Esophagus squamous epithelium (tissue), 5 donors: ENCODE measurements at places on chromosomes 13 and 19. TPM values are rescaled to one million over a fixed set of nuclear protein-coding genes. Genes with fewer than 3 reads are reported as not detected.

APOE gene
- total RNA-seq = 141 TPM

FSD1 gene
- total RNA-seq = not detected

C19orf73 gene
- 7.4 TPM for total RNA-seq

SLC17A7 gene
- total RNA-seq = 0.15 TPM

MIDN gene
- total RNA-seq = 65.0 TPM

ZNF723 gene
- not detected for total RNA-seq

ACTMAP gene
- total RNA-seq = 2.1 TPM

DNA sequence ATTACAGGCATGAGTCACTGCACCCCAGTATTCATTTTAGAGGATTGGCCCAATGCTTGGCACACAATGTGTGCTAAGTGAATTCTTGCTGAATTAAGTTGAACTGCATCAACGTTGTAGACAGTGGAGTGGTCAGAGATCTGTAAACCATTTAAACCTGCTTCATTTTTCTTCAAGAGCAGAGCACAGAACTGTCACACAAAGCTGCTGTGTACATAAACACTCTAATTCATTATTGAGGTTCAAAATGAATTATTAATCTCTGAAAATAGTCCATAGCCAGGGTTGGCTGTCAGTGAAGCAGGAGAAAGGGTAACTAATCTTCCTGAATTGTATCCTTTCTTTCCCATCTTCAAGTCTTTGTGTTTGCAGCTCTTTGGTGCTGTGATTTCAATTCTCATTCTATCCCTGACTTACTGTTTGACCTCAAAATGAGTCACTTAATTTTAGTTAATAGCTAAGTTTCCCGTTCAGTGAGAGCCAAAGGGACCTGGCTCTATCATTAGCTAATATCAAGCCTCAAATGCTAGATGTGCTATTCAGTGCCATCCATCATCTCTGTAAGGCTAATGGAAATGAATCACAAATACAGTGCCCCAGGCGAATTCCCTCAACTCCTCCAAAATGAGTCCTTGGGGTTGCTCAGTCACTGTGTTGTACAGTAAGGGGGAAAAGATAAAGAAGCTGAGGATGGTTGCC is 77.0 kb upstream of the TSC22D1 start:
- no peak overlapping the region for H3K4me3 ChIP-seq
- H3K27ac ChIP-seq = no peak overlapping the region
- no peak for DNase-seq
- no peaks in the 10 kb centered on the region for H3K36me3 ChIP-seq
- H3K27me3 ChIP-seq = no peaks in the 10 kb centered on the region

- no peak overlapping the region for H3K4me3 ChIP-seq
- DNase-seq = no peak
- peak overlapping the region; percentile 25 for H3K27ac ChIP-seq
- no peaks in the 10 kb centered on the region for H3K27me3 ChIP-seq
- no peaks in the 10 kb centered on the region for H3K4me1 ChIP-seq
Observed at GRCh38 chr13:73656863-73657262, 477.3 kb downstream of the KLF12 start.

- no peaks in the 10 kb centered on the region for H3K27me3 ChIP-seq
- no peaks in the 10 kb centered on the region for H3K4me1 ChIP-seq
- H3K36me3 ChIP-seq = no peaks in the 10 kb centered on the region
- H3K4me3 ChIP-seq = no peak overlapping the region
- no peak overlapping the region for H3K27ac ChIP-seq
Observed at GRCh38 chr19:54339646-54340358, 840 bp upstream of the LILRA4 start.

DNA sequence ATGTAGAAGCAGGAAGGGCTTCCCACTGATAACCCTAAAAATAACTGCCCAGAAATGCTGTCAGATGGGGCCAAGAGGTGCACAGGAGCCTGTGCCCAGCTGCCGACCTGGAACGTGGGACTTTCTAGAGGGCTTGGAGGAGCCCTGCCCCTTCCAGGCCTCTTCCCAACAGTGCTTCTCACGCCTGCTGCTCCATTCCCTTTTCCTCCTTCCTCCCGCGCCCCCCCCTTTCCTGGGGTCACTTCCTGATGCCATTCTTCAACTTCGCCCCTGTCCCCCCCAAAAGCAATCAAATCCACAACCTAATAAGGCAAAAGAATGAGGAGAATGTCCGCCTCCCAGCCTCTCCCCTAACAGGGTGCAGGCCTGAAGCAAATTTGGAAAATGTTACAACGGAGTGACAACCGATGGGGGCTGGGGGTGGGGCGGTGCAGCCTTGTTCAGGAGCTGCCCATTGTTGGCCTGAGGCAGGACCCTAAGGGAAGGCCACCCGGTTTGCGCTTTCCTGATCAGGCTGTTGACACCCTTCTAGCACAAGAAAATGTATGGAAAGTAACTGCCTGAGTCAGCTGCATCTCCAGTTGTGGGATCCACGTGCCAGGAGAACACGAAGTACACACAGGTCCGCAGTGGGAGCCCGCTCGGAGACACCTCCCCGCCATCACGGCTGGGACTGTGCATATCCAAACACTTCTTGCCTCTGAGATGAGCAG is 18.7 kb downstream of the ACTN4 start:
- DNase-seq = no peak
- peaks cover 100% of the 10 kb centered on the region for H3K4me1 ChIP-seq
- peaks cover 4% of the 10 kb centered on the region for H3K36me3 ChIP-seq
- H3K27ac ChIP-seq = peak overlapping the region; percentile 99
- peak overlapping the region; percentile 29 for H3K4me3 ChIP-seq

DNA sequence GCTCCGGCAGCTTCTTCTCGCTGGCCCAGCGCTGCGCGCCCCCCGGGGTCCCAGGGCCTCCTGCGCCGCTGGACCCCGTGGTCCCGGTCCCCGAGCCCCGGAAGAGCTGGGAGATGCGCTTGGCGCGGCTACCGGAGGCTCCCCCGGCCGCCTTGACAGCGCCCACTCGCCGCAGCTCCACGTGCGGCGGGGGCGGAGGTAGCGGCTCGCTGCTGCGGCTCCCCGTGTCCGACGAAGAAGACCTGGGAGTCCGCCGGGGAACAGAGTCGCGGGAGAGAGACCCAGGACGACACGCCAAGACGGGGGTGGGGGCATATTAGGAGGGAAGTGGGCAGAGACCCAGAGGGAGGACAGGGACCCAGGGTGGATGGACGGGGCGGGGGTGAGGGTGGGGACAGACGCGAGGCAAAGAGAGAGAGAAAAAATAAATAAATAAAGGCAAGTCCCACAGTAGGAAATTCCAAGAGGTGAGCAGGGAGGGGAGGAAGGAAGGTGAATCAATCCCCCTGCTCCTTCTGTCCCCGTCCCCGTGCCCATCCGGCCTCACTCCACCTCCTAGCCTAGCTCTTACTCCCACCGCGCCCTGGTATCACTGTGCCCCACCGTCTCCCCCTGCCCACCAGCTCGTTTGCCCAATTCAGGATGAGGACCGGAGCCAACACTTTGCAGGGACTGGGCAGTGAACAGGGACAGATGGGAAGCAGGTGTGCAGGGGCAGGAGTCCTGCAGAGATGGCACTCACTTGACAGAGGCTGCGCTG is 826 bp downstream of the RASIP1 start:
- peak overlapping the region; percentile 87 for H3K27ac ChIP-seq
- DNase-seq = no peak
- H3K4me3 ChIP-seq = peak overlapping the region; percentile 69
- no peaks in the 10 kb centered on the region for H3K27me3 ChIP-seq
- no peaks in the 10 kb centered on the region for H3K36me3 ChIP-seq

GRCh38 chr19:51471527-51471926 is 6.8 kb upstream of the CEACAM18 start:
- DNase-seq = no peak
- H3K27me3 ChIP-seq = peaks cover 41% of the 10 kb centered on the region
- no peaks in the 10 kb centered on the region for H3K36me3 ChIP-seq
- H3K4me3 ChIP-seq = no peak overlapping the region
- H3K4me1 ChIP-seq = no peaks in the 10 kb centered on the region
- no peak overlapping the region for H3K27ac ChIP-seq

- H3K36me3 ChIP-seq = no peaks in the 10 kb centered on the region
- no peak for DNase-seq
- no peaks in the 10 kb centered on the region for H3K4me1 ChIP-seq
- no peaks in the 10 kb centered on the region for H3K27me3 ChIP-seq
- no peak overlapping the region for H3K27ac ChIP-seq
- no peak overlapping the region for H3K4me3 ChIP-seq
Observed at GRCh38 chr13:34681405-34681955, 260.6 kb upstream of the NBEA start.

DNA sequence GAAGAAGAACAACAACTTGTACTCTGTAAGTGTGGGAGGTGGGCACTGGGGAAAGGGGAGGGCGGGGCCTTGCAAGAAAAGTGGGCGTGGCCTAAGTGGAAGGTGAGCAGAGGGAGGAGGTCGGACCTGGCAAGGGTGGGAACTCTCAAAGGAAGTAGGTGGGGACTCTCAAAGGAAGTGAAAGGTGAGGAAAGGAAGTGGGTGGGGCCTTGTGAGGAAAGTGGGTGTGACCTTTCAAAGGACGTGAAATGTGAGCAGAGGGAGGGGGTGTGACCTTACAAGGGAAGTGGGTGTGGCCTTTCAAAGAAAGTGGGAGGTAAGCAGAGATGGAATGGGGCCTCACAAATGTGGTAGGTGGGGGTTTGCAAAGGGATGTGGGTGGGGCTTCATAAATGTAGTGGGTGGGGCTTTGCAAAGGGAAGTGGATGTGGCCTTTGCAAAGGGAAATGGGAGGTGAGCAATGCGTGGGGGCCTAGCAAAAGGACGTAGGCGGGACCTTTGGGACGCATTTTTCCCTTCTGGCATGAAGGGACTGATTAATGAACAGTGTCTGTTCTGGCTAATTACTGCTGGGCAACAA is 25.9 kb downstream of the ACSBG2 start:
- H3K4me1 ChIP-seq = no peaks in the 10 kb centered on the region
- no peak overlapping the region for H3K4me3 ChIP-seq
- H3K27ac ChIP-seq = no peak overlapping the region

DNA sequence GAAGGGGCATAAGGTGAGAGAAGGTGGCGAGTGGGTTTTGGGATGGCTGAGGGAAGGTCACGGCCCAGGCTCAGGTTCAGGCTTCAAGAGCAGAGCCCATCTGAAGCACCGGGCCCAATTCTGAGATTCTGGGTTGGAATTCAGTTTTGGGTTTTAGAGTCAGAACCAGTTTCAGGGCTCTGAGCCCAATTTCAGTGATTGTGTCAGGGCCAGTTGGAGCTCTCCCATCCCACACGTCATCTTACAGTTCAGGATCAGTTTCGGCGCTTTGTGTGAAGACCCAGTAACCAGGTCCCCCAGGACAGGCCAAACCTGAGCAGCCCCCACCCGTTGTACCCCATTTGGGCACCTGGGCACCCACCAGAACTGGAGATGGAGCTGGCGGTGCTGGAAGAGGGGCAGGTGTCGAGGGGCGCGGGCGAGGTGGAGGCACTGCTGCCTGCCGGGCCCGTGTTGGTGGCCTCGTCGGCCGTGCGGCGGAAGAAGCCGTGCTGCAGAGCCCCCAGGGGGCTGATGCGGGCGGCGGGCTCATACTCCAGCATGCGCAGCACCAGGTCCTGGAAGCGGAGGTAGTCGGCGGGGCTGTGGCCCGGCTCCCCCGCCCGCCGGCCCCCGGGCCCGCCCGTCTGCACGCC is 7.5 kb downstream of the DYRK1B start:
- H3K27ac ChIP-seq = no peak overlapping the region
- no peaks in the 10 kb centered on the region for H3K27me3 ChIP-seq
- H3K4me1 ChIP-seq = peaks cover 6% of the 10 kb centered on the region
- DNase-seq = no peak
- H3K36me3 ChIP-seq = peaks cover 44% of the 10 kb centered on the region

DNA sequence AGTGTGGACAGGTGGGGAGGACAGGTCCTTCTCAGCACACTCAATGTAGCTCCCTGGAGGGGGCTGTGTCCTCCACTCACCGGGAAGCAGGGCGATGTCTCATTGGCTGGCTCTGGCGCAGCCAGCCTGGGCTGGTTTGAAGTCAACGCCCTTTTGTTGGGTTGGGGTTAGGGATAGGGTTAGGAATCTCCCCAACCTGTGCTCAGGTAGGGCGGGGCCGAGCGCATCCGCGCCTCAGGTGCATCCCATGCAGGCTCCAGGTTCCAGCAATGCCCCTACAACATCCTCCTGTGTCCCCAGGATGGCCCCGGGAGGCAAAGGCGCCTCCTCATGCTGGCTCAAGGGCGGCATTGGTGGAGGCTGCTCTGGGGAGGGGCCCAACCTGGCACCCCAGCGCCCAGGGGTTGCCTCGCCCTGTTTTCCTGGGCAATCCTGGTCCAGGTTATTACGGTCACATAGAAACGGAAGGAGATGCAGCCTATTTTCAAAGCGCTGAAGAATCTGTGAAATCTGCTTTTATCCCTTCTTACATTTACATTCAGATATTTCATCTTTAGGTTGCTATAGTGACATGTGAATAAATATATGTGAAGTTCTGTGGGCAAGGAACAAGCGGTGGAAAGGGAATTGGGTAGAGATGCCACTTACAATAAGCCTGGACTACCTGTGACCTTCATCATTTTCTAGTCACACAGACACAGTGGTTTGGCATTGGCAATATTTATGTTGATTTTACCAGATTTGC is 74.3 kb downstream of the TM9SF2 start:
- H3K4me3 ChIP-seq = no peak overlapping the region
- no peak overlapping the region for H3K27ac ChIP-seq
- H3K36me3 ChIP-seq = no peaks in the 10 kb centered on the region
- DNase-seq = no peak
- peaks cover 9% of the 10 kb centered on the region for H3K27me3 ChIP-seq

GRCh38 chr19:16516923-16517610 is 20.9 kb downstream of the C19orf44 start:
- H3K4me3 ChIP-seq = no peak overlapping the region
- H3K4me1 ChIP-seq = no peaks in the 10 kb centered on the region
- no peak overlapping the region for H3K27ac ChIP-seq
- peaks cover 43% of the 10 kb centered on the region for H3K36me3 ChIP-seq

DNA sequence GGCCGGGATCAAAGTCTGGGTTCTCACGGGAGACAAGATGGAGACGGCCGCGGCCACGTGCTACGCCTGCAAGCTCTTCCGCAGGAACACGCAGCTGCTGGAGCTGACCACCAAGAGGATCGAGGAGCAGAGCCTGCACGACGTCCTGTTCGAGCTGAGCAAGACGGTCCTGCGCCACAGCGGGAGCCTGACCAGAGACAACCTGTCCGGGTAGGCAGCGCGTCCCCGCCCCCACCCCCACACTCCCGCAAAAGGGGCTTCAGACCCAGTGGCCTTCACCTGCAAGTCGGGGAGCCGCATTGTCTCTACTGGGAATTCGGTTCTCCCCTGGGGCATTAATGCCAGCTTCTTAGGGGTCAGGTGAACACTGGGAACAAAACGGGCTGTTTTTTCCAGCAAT is 114.7 kb upstream of the MCF2L start:
- peaks cover 96% of the 10 kb centered on the region for H3K36me3 ChIP-seq
- DNase-seq = no peak
- H3K27me3 ChIP-seq = no peaks in the 10 kb centered on the region

DNA sequence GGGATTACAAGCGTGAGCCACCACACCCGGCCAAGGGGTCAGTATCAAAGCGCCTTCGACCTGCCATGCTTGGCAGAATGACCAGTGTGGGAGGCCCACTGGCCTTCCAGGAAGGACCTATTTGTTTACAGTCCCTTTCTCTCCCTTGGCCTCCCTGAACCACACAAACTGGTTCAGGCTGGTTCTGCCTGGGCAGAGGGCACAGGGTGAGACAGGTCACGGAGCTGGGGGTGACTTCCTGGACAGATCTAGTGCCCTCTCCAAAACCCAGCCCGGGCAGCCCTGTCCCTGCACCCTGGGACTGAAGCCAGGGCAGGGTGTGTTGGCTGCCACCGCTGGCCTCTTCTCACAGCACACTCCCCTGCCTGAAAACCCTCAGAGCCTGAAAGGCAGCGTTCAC is 11.3 kb downstream of the PLEKHF1 start:
- H3K4me1 ChIP-seq = peaks cover 100% of the 10 kb centered on the region
- H3K27ac ChIP-seq = peak overlapping the region; percentile 80
- H3K27me3 ChIP-seq = no peaks in the 10 kb centered on the region
- no peak for DNase-seq
- peaks cover 11% of the 10 kb centered on the region for H3K36me3 ChIP-seq
